Ascending aorta (tissue), 2 donors: ENCODE measurements at places on chromosomes 7 and 10. TPM values are rescaled to one million over a fixed set of nuclear protein-coding genes. Genes with fewer than 3 reads are reported as not detected.

The NRP1 gene
- total RNA-seq: 122 TPM

The ENTPD1 gene
- total RNA-seq: 41.6 TPM

The SH2D4B gene
- not detected for total RNA-seq

The TFEC gene
- 1.3 TPM for total RNA-seq

The DOCK1 gene
- total RNA-seq: 25.8 TPM

- H3K4me3 ChIP-seq: no peak overlapping the region
- peaks cover 8% of the 10 kb centered on the region for H3K4me1 ChIP-seq
- peaks cover 25% of the 10 kb centered on the region for H3K27me3 ChIP-seq
Measured at GRCh38 chr7:1671594-1672451, 1.7 kb downstream of the ELFN1 start.

- no peak overlapping the region for H3K4me3 ChIP-seq
- H3K27me3 ChIP-seq: no peaks in the 10 kb centered on the region
- H3K36me3 ChIP-seq: no peaks in the 10 kb centered on the region
- H3K4me1 ChIP-seq: no peaks in the 10 kb centered on the region
- H3K27ac ChIP-seq: no peak overlapping the region
- DNase-seq: no peak
Measured at GRCh38 chr7:101843293-101844271, 26.2 kb downstream of the CUX1 start.

DNA sequence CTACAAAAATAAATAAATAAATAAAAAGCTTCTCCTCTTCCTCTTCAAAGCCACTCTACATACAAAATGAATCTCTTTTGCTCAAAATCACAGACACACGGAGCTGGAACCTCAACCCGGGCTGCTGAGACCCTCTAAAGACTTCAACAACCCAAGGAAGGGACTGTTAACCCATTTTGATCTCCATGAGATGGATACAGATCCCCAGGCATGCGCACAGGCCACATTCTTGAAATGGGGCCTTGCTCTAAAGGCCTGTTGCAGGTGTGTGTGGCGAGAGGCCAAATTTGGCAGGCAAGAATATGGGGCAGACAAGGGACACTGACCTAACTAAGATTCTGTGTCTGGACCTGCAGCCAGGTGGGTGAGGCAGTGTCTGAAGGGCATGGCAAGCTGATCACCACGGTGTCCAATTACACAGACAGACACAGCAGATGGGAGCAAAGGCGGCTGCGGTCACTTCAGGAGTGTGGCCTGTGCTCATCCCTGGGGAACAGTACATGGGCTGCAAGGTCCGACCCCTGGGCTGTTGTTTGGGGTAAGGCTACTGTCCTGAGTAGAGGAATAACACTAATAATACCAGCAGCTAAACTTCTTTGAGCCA lies 219.8 kb downstream of the HECW1 start:
- no peak overlapping the region for H3K27ac ChIP-seq
- H3K4me3 ChIP-seq: no peak overlapping the region
- H3K4me1 ChIP-seq: no peaks in the 10 kb centered on the region
- no peaks in the 10 kb centered on the region for H3K36me3 ChIP-seq
- H3K27me3 ChIP-seq: no peaks in the 10 kb centered on the region

DNA sequence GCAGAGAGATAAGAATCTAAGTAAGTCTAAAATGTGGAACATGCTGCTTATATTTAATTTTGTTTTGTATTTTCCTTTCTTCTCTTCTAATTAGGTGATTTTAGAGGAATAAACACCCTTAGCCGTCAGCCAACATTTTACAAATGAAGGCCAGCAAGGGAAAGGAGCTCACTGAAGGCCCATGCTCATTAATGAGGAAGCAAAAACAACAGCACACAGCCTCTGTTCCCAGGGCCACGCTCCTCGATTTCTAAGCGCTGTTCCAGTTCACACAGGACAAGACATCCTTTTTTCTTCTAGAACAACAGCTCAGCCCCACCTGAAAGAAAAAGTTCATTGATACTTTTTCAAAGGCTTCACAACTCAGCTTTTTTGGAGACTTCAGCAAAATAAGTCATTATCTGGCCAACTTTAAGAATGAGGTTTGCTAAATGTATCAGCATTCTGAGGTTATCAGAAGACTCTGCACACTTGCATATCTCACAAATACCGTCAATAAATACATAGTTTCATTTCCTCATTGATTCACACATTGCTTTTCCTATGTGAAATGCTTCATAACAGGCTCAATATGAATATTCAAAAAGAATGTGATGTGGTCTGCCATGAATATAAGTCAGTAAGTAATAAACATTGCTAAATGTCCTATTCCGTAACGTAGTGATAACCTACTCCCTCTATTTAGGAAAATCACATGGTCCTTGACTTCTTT lies 34.8 kb upstream of the SFMBT2 start:
- no peak overlapping the region for H3K4me3 ChIP-seq
- no peak for DNase-seq
- H3K27ac ChIP-seq: no peak overlapping the region

- no peaks in the 10 kb centered on the region for H3K36me3 ChIP-seq
- H3K27ac ChIP-seq: no peak overlapping the region
- H3K4me3 ChIP-seq: no peak overlapping the region
- H3K27me3 ChIP-seq: no peaks in the 10 kb centered on the region
- H3K4me1 ChIP-seq: no peaks in the 10 kb centered on the region
Measured at GRCh38 chr10:79020605-79021004, 48.2 kb upstream of the ZMIZ1 start.

GRCh38 chr10:6002809-6003510 lies 25.6 kb upstream of the IL15RA start:
- no peak for DNase-seq
- H3K27ac ChIP-seq: no peak overlapping the region
- no peaks in the 10 kb centered on the region for H3K4me1 ChIP-seq
- no peaks in the 10 kb centered on the region for H3K36me3 ChIP-seq
- H3K4me3 ChIP-seq: no peak overlapping the region

DNA sequence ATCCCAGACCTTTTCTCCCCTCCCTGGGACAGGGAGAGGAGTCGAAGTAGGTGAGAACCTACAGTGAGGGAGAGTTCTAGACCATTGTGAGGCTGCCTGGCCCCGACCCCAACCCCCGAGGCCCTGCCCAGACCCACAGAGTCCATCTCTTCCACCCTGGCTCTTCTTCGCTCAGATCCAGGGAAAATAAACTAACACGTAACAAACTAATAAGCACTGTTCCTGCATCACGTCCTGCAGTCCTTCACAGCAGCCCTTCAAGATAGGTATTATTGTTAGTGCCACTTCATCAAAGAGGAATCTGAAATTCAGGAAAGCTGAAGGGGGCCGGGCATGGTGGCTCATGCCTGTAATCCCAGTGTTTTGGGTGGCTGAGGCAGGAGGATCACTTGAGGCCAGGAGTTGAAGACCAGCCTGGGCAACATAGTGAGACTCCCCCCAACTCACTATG lies at the start of gene SPACDR:
Gene SPACDR (minus strand): TSS at position 51 of the 451 bp plus-strand sequence. CDS start 235 bp downstream, outside the sequence.
- no peaks in the 10 kb centered on the region for H3K27me3 ChIP-seq
- H3K36me3 ChIP-seq: peaks cover 19% of the 10 kb centered on the region
- H3K27ac ChIP-seq: no peak within 1 kb of the TSS

DNA sequence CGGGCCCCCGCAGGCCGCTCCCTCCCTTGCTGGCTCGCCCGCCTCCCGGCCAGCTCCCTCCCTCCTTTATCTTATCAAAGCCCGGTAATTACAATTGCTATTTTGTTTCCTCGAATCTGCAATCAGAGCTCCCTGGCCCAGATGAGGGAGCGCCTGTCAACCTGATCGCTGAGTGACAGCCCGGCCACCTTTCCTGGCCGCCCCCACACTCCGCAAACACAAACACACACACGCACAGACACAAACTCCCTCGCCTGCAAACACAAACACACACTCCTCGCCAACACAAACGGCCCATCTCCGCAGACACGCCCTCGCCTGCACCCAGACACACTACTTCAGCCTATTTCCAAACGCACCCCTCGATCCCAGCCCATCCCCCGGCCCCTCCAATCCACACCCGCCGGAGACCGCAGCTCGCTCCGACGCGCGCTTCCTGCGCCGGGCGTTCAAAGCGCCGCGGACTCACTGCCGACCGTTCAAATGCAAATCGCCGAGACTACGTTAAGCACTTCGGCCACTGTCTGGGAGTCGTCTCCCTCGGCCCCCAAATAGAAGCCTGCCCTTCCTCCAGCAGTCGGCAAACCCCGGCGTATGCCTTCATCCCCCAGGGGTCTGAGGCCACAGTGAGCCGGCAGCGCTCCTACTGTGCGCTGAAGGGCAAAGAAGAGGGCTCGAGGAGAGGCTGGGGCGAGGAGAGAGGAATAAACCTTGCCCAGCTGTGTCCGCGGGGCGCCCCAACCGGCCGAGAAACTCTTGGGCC lies 3.0 kb upstream of the FGF8 start:
- peaks cover 29% of the 10 kb centered on the region for H3K4me1 ChIP-seq
- H3K27me3 ChIP-seq: peaks cover 15% of the 10 kb centered on the region
- peak overlapping the region; percentile 50 for H3K4me3 ChIP-seq
- H3K27ac ChIP-seq: no peak overlapping the region

DNA sequence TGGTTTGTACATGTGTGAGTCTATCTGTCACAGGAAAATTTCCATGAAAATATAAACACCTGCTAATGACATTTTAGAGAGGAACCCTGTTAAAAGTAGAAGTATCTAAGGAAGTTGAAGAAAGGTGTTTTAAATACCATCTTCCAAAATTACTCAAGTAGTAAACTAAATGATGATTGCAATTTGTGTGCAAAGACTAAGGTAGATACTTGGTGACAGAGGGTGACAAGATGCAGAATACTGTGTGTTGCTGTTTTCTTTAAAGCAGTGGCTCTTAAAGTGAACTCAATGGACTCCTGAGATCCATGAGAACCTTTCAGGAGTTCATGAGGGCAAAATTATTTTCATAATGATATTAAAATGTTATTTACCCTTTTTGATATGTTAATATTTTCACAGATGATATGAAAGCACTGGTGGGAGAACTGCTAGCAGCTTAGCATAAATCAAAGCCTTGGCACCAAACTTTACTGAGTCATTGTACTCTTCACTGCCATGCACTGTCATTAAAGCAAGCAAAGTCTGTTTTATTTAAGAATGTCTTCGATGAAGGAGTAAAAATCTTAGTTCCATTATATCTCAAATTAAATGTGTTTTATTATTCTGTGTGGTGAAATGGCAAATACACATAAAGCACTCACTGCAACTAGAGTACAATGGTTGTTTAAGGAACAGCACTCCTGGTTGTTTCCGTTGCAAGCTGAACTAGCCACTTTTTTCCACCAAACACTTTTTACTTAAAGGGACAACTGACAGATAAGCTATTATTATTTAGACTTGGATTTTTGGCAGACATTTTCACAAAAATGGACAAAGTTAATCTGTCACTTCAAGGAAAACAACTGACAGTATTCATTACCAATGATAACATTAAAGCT lies 133.7 kb downstream of the LRRN3 start:
- no peaks in the 10 kb centered on the region for H3K36me3 ChIP-seq
- H3K27me3 ChIP-seq: no peaks in the 10 kb centered on the region
- no peaks in the 10 kb centered on the region for H3K4me1 ChIP-seq
- no peak overlapping the region for H3K27ac ChIP-seq
- no peak for DNase-seq
- H3K4me3 ChIP-seq: no peak overlapping the region

DNA sequence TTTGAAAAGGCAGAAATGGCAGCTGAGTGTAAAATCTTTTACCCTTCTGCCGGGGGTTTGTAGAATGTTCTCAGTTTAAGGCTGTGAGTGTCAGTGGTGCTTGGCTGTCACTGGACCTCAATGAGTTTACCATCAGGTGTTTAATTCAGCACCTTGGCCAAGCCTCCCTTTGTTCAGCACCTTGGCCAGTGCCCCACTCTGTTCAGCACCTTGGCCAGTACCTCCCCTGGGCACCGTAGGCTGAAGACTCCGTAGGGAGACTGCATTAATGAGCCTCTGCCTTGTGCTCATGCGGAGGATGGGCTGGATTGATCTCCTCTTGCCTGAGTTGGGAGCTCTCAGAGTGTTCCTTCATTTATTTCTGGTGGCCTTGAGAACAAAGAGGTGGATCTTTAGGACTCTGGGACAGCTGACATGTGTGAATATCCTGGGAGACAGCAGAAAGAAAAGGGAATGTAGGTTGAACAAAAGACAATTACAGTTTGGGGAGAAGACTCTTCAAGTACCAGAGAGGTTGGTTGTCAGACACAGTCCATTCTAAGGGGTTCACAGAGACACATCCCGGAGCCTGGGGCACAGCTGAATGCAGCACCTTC lies 1.6 kb downstream of the FAM24A start:
- H3K36me3 ChIP-seq: no peaks in the 10 kb centered on the region
- H3K27ac ChIP-seq: no peak overlapping the region
- no peak overlapping the region for H3K4me3 ChIP-seq
- no peak for DNase-seq

GRCh38 chr10:88386204-88386788 lies 196.8 kb downstream of the RNLS start:
- no peak for DNase-seq
- H3K36me3 ChIP-seq: no peaks in the 10 kb centered on the region
- no peaks in the 10 kb centered on the region for H3K27me3 ChIP-seq
- peaks cover 7% of the 10 kb centered on the region for H3K4me1 ChIP-seq
- peak overlapping the region; percentile 78 for H3K27ac ChIP-seq

- no peak overlapping the region for H3K4me3 ChIP-seq
- no peaks in the 10 kb centered on the region for H3K4me1 ChIP-seq
- H3K36me3 ChIP-seq: peaks cover 34% of the 10 kb centered on the region
- no peak for DNase-seq
- H3K27ac ChIP-seq: no peak overlapping the region
- H3K27me3 ChIP-seq: no peaks in the 10 kb centered on the region
Measured at GRCh38 chr7:66720561-66720960, 20.0 kb upstream of the RABGEF1 start.

GRCh38 chr7:93015101-93015778 lies 102.5 kb downstream of the SAMD9 start:
- no peak overlapping the region for H3K27ac ChIP-seq
- H3K4me3 ChIP-seq: no peak overlapping the region
- H3K36me3 ChIP-seq: no peaks in the 10 kb centered on the region

GRCh38 chr7:128090492-128090891 lies 59.3 kb upstream of the LRRC4 start:
- DNase-seq: no peak
- H3K4me1 ChIP-seq: no peaks in the 10 kb centered on the region
- peaks cover 85% of the 10 kb centered on the region for H3K36me3 ChIP-seq
- H3K27ac ChIP-seq: no peak overlapping the region
- H3K4me3 ChIP-seq: no peak overlapping the region

- DNase-seq: peak; percentile 22
- H3K4me3 ChIP-seq: no peak overlapping the region
- peaks cover 4% of the 10 kb centered on the region for H3K27me3 ChIP-seq
Measured at GRCh38 chr7:128201690-128202085, 39.4 kb upstream of the LEP start.

DNA sequence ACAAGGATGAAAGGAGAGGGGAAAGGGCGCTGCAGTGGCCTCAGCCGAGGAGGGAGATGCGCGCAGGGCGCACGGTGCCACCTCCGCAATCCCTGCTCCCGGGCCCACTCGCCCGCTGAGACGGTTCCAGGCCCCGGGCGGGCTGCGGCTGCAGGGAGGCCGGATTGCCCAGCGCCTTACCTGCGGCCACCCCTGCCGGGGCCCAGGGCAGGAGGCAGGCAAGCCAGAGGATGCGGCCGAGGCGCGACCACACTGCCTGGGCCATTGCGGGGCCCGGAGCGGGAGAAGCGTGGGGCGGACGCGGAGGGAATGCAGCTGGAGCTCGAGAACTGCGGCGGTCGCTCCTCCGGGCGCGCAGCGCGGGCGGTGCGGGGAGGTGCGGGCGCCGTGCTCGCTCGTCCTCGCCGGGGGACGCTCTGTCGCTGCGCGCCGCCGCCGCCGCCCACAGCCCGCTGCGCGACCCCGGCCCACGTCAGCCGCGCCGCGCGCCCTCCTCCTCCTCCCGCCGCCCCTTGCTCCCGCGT lies at the start of gene TMEM130:
Gene TMEM130 (minus strand): TSS at position 418 of the 524 bp plus-strand sequence. CDS start 153 bp downstream, at position 265.
- peak within 1 kb of the TSS; percentile 69 for H3K27ac ChIP-seq
- H3K4me3 ChIP-seq: peak within 1 kb of the TSS; percentile 83
- H3K36me3 ChIP-seq: no peaks in the 10 kb centered on the region
- peaks cover 4% of the 10 kb centered on the region for H3K4me1 ChIP-seq
- DNase-seq: no peak
- H3K27me3 ChIP-seq: no peaks in the 10 kb centered on the region

- no peaks in the 10 kb centered on the region for H3K27me3 ChIP-seq
- H3K4me3 ChIP-seq: no peak overlapping the region
- H3K36me3 ChIP-seq: no peaks in the 10 kb centered on the region
Measured at GRCh38 chr10:43976292-43976691, 327.6 kb upstream of the ZNF32 start.
